ENCODE measurements at places on chromosomes 5 and 9.

DNA sequence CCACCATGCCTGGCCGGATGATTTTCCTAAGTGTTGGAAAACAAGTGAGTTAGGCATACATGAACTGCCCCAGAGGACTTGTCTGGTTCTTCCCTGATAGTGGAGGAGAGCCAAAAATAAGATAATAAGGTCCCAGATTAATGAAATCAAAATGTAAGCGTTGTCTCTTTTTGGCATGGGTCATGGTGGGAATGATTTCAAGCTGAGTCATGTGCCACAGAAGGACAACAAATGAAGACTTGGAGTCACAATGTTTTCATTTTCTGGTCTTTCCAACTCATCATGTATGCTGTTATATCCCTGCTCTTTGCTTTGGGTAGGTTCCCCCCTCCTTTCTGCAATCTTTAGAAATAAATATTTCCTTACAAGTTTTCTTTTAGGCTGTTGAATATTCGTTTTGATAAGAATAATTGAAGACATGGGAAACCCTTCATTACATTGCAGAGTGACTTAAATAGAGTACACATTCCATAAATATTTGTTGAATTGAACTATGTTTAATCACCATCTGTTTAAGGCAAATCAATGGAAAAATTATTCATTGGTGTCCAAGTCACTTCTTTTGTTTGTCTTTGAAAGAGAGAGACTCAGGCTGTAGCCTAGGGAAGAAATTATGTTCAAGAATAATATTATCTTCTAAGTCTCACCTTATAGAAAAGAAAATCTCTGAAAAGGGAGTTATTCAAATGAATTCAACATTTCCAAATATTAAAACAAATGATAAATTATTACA is 196.3 kb downstream of the CSNK1G3 start:
- no peak for DNase-seq

- no peak for DNase-seq
Observed at GRCh38 chr9:88947581-88948573, 43.4 kb upstream of the S1PR3 start.

DNA sequence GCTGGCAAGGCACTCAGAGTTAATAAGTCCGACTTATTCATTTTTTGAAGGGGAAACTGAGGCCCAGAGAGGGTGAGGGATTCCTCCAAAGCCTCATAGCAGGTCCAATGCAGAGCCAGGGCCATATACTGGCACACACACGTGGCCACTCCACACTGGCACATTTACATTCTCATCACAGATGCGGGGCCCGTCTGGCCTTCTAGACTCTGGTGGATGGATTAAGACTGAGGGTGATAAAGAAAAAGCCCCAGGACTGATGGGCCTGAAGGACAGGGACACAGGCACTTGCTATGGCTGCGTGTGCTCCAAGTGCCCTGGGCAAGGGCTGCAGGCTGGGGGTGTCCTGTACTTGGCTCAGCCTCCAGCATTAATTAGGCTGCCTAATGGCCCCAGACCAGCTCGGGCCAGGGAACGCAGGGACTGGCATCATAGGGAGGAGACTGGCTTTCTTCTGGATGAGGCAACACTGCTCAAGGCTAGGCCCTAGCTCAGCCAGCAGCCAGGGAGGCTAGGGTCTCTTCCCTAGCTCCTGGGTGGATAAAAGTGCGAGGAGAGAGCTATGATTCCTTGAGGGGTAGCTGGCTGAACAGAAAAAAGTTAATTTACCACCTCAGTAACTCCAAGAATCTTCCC is 28.5 kb upstream of the CSF1R start:
- no peak for DNase-seq

- DNase-seq = no peak
Observed at GRCh38 chr5:94693043-94693822, 74.8 kb downstream of the SLF1 start.

GRCh38 chr9:136229096-136230065 is 16.2 kb downstream of the QSOX2 start:
- DNase-seq = no peak

GRCh38 chr5:54570916-54571315 is 53.4 kb downstream of the SNX18 start:
- DNase-seq = no peak

DNA sequence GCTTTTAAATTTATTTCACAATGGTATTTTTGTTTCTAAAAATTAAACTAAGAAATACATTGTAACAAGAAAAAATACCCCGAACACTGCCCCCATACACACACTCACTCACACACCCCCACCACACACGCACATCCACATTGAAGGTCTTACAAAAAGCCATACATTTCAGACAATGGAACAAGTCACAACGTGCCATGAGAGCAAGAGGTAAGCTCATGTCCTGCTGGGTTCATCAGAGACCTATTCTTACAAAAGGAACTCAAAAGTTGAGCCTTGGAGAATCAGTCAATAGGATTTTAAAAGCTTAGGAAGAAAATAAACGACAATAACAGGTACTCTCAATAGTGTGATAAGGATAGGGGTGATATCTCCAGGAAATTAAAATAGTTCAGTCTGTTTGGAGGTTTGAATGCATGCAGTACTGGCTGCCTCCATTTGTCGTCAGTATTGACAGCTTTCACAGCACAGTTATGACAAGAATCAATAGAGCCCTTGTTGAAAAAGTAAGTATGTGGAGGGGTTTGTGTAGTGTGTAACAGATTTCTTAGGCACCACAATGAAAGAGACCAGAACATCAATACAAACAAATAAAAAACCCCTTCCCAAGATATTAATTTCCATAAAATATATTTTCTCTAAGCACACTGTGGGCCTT is 1826.2 kb upstream of the CDH6 start:
- no peak for DNase-seq

DNA sequence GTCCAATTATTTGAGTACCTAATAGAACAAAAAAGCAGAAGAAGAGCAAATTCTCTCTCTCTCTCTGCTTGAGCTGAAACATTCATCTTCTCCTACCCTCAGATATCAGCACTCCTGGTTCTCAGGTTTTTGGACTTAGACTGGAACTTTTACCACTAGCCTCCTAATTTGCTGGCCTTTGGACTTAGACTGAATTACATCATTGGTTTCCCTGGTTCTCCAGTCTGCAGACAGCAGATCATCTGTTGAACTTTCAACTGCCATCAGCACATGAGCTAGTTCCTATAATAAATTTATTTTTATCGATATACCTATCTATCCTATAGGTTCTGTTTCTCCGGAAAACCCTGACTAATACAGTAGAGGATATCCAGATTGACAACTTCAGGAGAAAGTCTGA is 208.9 kb upstream of the GAS1 start:
- no peak for DNase-seq

DNA sequence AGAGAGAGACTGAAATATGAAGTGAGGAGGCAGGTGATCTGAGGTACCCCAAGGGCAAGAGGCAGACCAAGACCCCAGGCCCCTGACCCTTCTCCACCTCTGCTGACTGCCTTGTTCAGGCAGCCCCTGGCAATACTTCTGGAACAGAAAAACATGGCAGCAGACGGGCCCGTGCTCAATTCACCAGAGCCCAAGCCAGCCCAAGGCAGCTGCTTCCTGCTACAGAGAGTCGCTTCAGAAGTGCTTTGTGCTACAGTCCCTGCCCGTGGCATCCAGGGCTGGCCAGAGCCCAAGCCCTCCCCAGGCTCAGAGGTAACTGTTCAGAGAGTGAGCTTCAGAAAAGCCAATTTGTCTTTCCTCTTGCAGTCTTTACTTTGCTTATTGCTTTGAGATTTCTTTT is 151.4 kb upstream of the FSTL4 start:
- no peak for DNase-seq

GRCh38 chr9:106622164-106622487 is 240.8 kb upstream of the ZNF462 start:
- no peak for DNase-seq

DNA sequence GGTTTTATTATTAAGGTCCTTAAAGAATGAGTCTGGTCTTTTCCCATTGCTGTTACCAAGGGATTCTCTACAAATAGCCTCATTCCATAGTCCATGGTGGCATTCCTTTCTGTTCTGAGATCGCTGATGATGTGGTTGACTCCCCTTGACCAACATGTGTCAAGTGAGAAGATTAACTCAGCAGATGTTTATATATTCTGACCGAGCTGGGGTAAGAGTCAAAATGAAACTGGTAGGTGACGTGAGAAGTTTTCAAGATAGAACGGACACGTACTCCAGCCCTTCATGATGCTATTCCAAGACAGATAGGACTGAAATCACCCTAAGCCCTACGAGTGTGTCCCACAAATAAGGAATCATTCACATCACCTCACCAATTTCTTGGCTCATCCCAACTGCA is 155.5 kb upstream of the WWC1 start:
- no peak for DNase-seq

GRCh38 chr9:25177858-25178257 is 500.4 kb downstream of the TUSC1 start:
- DNase-seq = no peak

DNA sequence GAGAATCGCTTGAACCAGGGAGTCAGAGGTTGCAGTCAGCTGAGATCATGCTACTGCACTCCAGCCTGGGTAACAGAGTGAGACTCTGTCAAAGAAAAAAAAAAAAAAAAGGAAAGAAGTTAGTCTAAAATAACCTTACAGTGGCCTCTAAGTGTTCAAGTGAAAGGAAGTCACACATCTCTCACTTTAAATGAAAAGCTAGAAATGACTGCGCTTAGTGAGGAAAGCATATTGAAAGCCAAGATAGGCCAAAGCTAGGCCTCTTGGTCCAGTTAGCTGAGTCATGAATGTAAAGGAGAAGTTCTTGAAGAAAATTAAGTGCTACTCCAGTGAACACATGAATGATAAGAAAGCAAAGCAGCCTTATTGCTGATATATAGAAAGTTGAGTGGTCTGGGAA is 38.1 kb downstream of the ITGA1 start:
- no peak for DNase-seq

GRCh38 chr5:116502616-116503015 is 72.0 kb downstream of the SEMA6A start:
- no peak for DNase-seq

DNA sequence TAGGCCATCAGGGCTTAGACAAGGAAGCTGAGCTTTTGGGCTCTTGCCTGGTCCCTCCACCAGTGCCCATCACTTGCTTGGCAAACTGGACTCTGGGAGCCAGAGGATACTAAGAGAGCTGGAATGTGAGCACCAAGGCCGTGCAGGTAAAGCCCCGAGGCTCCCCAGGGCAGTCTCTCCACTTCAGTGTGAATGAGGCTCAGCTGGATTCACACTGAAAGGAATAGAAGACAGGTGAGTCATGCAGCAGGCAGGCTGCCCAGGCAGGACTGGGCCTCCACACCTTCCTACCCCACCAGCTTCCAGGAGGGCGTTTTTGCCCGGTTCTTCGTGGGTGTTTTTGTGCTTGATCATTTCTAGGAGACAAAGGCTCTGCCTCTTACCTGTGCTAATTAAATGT is 7.3 kb upstream of the CTSV start:
- DNase-seq = no peak

GRCh38 chr9:111904891-111905291 is 8.3 kb downstream of the UGCG start:
- no peak for DNase-seq

- DNase-seq = no peak
Observed at GRCh38 chr5:83662558-83662957, 58.1 kb downstream of the HAPLN1 start.

- no peak for DNase-seq
Observed at GRCh38 chr9:32580631-32581300, 7.8 kb upstream of the NDUFB6 start.

DNA sequence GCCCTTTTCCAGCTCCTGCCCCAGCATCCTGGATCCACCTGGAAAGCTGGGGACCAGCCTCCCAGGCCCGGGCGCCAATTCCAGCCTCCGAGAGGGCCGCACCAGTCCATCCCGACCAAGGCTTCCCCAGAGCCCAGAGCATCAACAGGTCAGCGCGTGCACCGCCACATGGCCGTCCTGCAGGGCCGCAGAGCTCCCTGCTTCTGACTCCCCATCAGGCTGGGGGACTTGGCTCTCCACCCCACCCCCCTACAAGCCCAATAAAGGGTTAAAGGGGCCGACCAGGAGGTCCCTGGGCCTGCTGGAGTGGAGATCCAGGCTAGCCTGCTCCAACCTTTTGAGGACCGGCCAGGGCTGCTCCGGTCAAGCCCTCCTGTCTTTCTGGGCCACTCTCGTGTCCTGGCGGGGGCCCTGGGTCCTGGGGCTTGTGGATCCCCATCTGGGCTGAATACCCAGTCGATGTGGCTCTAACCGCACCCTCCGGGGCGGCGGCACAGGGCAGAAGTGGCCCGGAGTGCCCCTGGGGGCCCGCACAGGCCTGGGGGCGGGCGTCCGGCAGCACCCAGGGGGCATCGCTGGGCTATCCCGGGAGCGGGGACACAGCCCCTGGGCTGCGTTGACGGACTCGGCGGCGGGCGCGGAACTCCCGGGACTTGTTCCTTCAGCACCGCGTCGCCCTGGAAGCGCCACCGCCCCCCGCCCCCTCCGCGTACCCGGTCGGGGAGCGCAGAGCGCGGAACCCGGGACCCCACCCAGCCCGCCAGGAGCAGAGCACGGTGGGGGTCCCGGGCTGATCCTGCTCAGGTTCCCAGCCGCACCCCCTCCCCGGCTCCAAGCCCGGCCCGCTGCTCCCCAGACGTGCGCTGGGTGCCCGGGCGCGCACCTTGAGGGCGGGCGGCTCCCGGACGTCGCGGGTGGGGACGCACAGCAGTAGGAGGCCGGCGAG is 590 bp downstream of the ENTPD2 start:
- no peak for DNase-seq

GRCh38 chr9:135214054-135214640 is 126.7 kb downstream of the OLFM1 start:
- no peak for DNase-seq

GRCh38 chr9:72038408-72038807 is 22.0 kb downstream of the C9orf57 start:
- no peak for DNase-seq

GRCh38 chr5:136035837-136036236 is 7.0 kb downstream of the TGFBI start:
- DNase-seq = no peak

- no peak for DNase-seq
Observed at GRCh38 chr9:127525401-127526188, 74.3 kb downstream of the LRSAM1 start.

DNA sequence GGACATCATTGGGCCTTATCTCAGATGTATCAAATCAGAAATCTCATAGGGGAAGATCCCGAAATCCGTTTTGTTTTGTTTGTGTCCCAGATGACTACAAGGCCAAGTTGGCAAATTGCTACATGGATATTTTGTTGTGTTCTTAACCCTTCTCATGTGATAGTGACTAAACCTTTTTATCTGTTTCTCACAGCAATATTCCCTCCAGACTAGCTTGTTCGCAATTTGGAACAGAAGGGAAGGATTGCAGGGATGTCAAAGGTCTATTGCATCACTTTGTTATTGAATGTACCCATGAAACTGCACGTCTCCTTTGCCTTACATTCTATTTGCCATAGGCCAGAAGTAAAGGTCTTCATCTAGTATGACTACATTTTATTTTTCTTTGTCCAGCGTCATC is 453.9 kb downstream of the NFIB start:
- DNase-seq = no peak

Measured in omental fat pad (tissue), 4 donors.